Astrocyte (in vitro differentiated cells and primary cell): ENCODE measurements at places on chromosomes 4 and X. TPM values are rescaled to one million over a fixed set of nuclear protein-coding genes. Genes with fewer than 3 reads are reported as not detected.

GRCh38 chr4:130359542-130359941, 1263.6 kb downstream of the C4orf33 start:
- no peaks in the 10 kb centered on the region for H3K4me1 ChIP-seq
- H3K36me3 ChIP-seq, result no peaks in the 10 kb centered on the region
- H3K27ac ChIP-seq, result no peak overlapping the region
- no peaks in the 10 kb centered on the region for H3K27me3 ChIP-seq

- no peak overlapping the region for H3K27ac ChIP-seq
- DNase-seq, result no peak
- no peaks in the 10 kb centered on the region for H3K4me1 ChIP-seq
- H3K27me3 ChIP-seq, result no peaks in the 10 kb centered on the region
- no peaks in the 10 kb centered on the region for H3K36me3 ChIP-seq
- H3K4me3 ChIP-seq, result no peak overlapping the region
Observed at GRCh38 chr4:77910676-77911075, 48.0 kb downstream of the MRPL1 start.

DNA sequence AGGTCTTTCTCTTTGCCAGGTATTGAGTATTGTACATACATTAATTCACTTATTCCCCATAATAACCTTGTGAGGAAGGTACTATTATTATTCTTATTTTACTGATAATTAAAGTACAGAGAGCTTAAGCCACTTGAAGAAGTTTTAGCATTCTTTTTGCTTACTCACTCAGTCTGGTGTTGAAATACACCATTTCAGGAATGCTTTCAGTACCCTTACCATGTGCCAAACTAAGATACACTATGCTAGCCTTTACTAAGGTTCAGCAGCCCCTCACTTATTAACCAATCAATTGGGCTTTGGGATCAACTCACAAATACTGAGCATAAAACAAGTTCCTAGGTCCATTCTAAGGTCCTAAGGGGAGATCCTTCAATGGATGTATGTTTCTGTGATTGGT, 179.0 kb upstream of the FGF13 start:
- peaks cover 7% of the 10 kb centered on the region for H3K4me1 ChIP-seq
- H3K27me3 ChIP-seq, result no peaks in the 10 kb centered on the region
- DNase-seq, result peak; percentile 36
- no peaks in the 10 kb centered on the region for H3K36me3 ChIP-seq

DNA sequence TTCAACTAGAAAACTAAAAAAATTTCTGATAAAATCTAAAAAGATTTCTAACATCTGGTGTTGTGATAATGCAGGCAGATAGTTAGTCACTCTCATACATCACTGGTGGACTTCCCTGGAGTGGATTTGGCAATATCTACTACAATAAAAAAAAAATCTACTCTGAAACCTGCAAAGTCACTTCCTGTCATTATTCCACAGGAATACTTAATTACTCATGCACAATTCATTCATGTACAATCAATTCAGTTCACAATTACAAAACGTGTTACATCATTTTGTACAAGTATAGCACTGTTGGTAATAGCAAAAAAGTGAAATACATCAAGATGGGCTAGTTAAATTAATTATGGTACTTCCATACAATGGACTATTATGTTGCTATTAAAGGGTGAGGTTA, 16.5 kb upstream of the RHOH start:
- H3K27me3 ChIP-seq, result no peaks in the 10 kb centered on the region
- peak overlapping the region; percentile 9 for H3K27ac ChIP-seq
- H3K4me3 ChIP-seq, result no peak overlapping the region
- peaks cover 3% of the 10 kb centered on the region for H3K4me1 ChIP-seq
- peak; percentile 91 for DNase-seq

The ABCE1 gene
- total RNA-seq, result 70.7 and 81.1 TPM in 2 replicates

The TLR6 gene
- 3.1 and 3.8 TPM in 2 replicates for total RNA-seq

The SSX7 gene
- not detected in 2 replicates for total RNA-seq

DNA sequence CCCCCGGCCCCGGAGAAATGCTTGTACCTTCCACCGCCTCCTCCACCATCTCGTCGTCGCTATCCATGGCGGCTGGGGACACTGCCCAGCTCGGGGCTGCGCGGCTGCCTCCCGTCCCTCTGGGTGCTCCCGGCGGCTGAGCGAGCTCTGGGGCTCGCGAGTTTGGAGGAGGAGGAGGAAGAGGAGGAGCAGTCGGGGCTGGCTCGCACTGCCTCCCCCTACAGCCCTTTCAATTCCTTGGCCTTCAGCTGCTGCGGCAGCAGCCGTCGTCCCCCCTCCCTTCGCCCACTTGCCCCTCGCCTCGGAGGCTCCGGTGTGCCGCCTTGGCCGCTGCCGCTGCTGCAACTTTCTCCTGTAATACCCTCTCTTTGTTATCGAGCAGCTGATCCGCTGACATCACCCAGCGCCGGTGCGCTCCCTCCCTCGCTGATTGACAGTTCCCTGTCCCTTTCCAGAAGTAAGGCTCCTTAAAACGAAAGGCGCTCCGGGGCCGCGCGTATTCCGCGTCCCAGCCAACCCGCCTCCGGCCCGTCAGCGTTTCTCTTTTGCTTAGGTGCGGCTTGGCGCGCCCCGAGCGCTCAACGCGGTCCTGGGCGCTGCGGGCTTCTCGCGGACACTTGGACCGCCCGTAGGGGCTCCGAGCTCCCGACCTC, at the start of gene SETD7:
Gene SETD7 (minus strand): TSS at position 149 of the 653 bp plus-strand sequence. CDS start 82 bp downstream, at position 67.
- H3K27ac ChIP-seq, result peak within 1 kb of the TSS; percentile 85
- no peaks in the 10 kb centered on the region for H3K36me3 ChIP-seq
- H3K27me3 ChIP-seq, result peaks cover 23% of the 10 kb centered on the region
- peaks cover 35% of the 10 kb centered on the region for H3K4me1 ChIP-seq
- H3K4me3 ChIP-seq, result peak within 1 kb of the TSS; percentile 88

The ARHGEF38 gene
- not detected in 2 replicates for total RNA-seq

DNA sequence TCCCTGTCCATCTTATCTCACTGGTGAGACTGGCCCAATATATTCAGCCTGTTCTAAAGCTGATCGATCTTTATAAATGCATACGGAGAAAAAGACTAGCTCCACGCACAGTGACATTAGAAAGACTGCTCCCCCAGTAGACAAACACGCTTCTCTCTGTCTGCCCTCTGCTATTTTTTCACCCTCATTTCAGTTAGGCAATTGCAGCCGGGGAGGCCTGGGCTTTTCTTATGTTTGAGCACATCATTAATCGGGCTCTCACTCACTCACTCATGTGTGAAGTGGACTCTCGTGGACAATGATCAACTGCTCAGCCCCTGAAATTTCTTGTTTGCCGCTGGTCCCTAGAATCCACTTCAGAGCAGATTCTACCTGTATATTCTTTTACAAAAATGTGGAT, 824.7 kb upstream of the TENM3 start:
- H3K27me3 ChIP-seq, result no peaks in the 10 kb centered on the region
- no peak overlapping the region for H3K4me3 ChIP-seq
- H3K4me1 ChIP-seq, result no peaks in the 10 kb centered on the region
- H3K27ac ChIP-seq, result no peak overlapping the region
- H3K36me3 ChIP-seq, result no peaks in the 10 kb centered on the region
- no peak for DNase-seq

- H3K27ac ChIP-seq, result no peak overlapping the region
- peaks cover 17% of the 10 kb centered on the region for H3K4me1 ChIP-seq
- no peaks in the 10 kb centered on the region for H3K27me3 ChIP-seq
- no peak for DNase-seq
- H3K36me3 ChIP-seq, result no peaks in the 10 kb centered on the region
Observed at GRCh38 chr4:139011225-139011950, 4.2 kb upstream of the NOCT start.

The SYTL4 gene
- total RNA-seq, result 3.3 and 4.1 TPM in 2 replicates

The PRPS2 gene
- total RNA-seq, result 11.8 and 12.6 TPM in 2 replicates

GRCh38 chr4:110950731-110951130, 327.9 kb upstream of the PITX2 start:
- H3K4me3 ChIP-seq, result no peak overlapping the region
- DNase-seq, result no peak
- H3K27me3 ChIP-seq, result no peaks in the 10 kb centered on the region

The PPP1R2C gene
- not detected in 2 replicates for total RNA-seq
